ENCODE measurements at places on chromosomes 7 and 10.

- DNase-seq: no peak
Observed at GRCh38 chr7:99990460-99990852, 14.6 kb upstream of the AZGP1 start.

DNA sequence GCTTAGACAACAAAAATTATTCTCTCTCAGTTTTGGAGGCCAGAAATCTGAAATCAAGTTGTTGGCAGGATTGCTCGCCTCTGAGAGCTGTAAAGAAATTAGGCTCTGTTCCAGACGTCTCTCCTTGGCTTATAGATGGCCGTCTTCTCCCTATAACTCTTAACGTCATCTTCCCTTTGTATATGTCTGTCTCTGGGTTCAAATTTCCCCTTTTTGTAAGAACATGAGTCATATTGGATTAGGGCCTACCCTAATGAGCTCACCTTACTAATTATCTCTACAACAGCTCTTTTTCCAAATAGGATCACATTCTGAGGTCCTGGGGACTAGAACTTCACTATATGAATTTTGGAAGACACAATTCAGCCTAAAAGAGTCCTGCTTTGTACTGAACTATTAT, 22.4 kb downstream of the GALNTL5 start:
- no peak for DNase-seq

- no peak for DNase-seq
Observed at GRCh38 chr7:140214075-140214684, 37.4 kb upstream of the KDM7A start.

GRCh38 chr10:126674741-126675515, 4.4 kb upstream of the C10orf90 start:
- DNase-seq: no peak

- no peak for DNase-seq
Observed at GRCh38 chr10:114384181-114384580, 20.1 kb downstream of the AFAP1L2 start.

DNA sequence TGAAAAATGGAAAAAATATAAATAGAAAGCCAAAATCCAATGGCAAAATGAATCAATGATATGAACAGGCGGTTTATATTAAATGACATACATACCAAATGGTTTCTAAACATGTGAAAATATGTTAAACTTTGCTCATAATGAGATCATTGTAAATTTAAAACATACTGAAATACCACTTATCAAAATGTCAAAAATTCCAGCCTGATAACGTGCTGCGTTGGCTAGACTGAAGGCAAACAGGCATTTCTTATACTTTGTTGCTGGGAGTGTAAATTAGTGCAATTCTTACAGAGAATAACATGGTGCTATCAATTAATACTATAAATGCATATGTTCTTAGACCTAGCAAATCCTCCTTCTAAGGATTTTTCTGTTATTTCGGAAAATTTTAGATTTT, 225.8 kb upstream of the FAM3C start:
- DNase-seq: no peak

- no peak for DNase-seq
Observed at GRCh38 chr10:117631276-117632145, 89.0 kb downstream of the EMX2 start.

DNA sequence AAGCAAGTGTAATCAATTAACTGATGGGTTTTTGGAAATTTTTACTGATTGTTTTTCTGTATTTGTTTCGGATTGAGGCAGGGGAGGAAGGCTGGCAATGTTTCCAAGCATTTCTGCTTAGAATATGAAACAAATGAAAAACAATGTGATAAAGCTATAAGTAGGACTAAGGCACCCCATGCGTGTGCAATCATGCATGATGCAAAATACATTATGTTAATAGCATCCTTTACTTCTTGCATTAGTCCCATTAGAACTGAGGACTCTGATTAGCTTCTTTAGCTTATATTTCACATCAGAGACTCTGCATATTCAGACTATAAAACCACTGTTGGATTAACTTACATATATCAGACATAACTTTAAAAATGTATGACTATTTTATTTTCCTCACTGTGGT, 48.7 kb upstream of the AGMO start:
- no peak for DNase-seq

- DNase-seq: no peak
Observed at GRCh38 chr7:99095698-99096097, 48.2 kb downstream of the SMURF1 start.

DNA sequence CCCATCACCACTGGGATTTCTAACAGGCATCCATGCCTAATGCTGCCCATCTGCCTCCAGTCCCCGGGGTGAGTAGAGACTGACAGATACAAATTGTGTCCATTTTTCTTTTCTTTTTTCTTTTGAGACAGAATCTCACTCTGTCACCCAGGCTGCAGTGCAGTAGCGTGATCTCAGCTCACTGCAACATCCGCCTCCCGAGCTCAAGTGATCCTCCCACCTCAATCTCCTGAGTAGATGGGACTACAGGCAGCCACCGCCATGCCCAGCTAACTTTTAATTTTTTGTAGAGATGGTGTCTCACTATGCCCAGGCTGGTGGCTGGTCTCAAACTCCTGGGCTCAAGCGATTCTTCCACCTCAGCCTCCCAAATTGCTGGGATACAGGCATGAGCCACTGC, 7.6 kb upstream of the CPN1 start:
- DNase-seq: no peak

GRCh38 chr7:133386205-133386604, 133.3 kb downstream of the EXOC4 start:
- no peak for DNase-seq

- no peak for DNase-seq
Observed at GRCh38 chr7:106545275-106545674, 115.7 kb downstream of the CCDC71L start.

GRCh38 chr7:30423788-30424505, 54.6 kb downstream of the NOD1 start:
- DNase-seq: no peak

DNA sequence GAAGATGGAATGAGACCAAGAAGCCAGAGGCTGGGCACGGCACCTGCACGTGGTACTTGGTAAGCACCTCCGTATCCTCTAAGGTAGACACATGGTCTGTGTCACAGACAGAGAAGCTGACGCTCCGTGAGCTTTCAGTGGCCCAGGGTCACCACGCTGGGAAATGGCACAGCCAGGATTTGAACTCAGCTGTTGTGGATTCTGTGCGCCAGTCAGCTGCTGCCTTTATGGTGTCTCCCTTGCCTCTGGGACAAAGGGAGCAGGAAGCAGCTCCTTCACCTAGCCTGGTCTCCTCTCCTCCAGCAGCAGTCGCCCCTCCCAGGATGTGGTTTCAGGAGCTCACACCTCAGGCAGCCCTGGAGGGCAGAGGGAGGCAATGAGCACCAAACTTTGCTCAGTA, 110.8 kb downstream of the ARHGAP22 start:
- no peak for DNase-seq

DNA sequence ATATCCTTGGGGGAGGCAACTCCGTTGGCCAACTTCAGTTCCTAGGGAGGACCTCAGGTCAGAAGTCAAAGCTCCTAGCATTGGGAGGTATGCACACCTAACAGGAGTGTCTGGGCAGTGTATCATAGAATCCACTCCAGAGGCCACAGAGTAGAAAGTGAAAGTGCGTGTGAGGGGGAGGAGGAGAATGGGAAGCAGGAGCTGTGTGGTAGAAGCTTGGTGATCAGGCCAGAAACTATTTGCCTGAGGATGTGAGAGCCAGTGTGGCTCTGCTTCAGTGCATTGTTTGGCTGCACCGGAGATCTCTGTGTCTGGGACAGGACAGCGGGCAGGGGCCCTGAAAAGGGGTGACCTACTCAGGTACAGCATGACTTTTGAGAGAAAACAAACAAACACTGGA, 557.4 kb upstream of the VSTM2A start:
- DNase-seq: no peak

- DNase-seq: no peak
Observed at GRCh38 chr7:22669692-22670421, 57.1 kb upstream of the IL6 start.

- DNase-seq: no peak
Observed at GRCh38 chr7:24328050-24328449, 44.1 kb downstream of the NPY start.

DNA sequence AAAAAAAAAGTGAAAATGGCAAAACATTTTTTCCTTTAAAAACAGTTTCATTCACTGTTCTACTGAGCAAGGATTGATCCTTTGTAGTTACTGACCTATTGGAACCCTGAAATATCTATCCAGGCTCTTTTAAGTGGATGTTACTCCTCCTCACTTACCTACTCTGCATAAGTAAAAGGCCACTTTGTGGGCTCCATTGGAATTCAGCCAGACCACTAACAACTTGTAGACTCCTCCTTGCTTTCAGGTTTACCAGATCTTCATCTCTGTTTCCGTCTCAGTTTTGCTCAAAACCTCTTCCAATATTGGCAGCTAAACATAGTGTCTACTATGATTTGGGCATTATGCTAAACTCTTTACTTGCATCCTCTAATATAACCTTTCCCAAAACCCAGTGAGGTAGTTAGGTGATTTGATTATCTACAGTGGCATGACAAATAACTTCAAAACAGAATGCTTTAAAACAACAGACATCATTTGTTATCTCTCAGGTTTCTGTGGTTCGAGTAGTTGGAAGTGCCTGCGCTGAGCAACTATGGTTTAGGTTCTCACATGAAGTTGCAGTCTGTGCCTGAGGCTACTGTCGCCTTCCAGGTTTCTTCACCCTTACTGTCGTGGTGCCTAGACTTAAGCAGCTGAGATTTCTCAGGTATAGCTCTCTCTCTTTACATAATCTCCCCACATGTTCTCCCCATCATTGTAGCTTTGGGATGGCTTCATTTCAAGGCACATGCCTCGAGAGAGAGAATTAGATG, 698.2 kb downstream of the REEP3 start:
- DNase-seq: no peak

DNA sequence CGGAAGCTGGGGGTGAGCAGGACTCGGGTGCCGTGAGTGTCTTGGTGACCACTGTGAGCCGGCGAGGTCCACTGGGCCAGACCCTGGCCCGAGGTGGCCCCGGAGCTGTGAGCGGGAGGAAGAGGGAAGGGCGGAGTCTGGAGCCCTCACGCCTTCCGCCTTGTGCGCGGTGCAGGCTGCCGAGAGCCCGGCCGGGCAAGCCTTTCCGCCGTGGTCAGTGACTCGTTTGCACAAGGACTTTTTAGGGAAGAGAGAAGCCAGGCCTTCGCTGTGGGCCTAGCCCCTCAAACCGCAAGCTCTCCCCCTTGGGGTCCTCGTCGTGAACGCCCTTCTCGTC, 40.9 kb upstream of the ZNF32 start:
- DNase-seq: peak; percentile 73

GRCh38 chr10:87657371-87657770, 2.3 kb upstream of the PAPSS2 start:
- no peak for DNase-seq

- peak; percentile 4 for DNase-seq
Observed at GRCh38 chr7:80858141-80858903, 60.5 kb downstream of the SEMA3C start.

DNA sequence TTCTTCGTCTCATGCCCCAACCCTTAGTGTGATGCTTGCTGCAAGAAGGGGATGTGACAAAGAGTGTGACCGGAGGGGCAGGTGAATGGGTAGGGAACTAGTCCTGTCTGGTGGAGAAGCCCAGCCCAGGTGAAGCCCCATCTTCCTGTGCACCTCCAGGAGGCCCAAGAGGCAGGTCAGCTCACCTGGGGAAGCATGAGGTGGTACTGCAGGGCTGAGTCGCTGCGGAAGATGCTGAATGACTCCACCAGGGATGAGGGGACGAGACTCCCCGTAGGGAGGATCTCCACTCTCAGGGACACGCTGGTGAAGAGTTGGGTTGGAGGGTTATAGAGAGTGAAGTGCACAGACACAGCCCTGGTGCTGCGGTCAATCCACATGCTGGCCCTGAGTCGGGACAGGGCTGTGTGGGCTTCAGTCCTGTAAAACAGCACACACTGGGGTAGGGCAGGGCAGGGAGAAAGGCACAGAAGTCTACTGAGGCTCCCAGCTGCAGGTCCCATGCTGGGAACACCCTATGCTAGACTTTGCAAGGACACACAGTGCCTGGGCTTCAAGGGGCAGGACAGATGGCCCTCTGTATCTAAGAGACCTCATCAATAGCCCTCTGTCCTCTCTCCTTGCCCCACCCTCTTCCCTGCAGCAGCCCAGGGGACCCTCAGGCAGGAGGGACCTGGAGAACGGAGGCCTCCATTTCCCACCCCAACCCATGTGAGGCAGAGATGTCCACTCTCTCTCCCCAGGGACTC, 136.5 kb downstream of the PKD1L1 start:
- no peak for DNase-seq

- no peak for DNase-seq
Observed at GRCh38 chr7:117148971-117149370, 173.9 kb downstream of the WNT2 start.

GRCh38 chr10:3825244-3825643, 40.2 kb upstream of the KLF6 start:
- DNase-seq: no peak

GRCh38 chr10:13066527-13066926, 33.4 kb upstream of the OPTN start:
- no peak for DNase-seq

DNA sequence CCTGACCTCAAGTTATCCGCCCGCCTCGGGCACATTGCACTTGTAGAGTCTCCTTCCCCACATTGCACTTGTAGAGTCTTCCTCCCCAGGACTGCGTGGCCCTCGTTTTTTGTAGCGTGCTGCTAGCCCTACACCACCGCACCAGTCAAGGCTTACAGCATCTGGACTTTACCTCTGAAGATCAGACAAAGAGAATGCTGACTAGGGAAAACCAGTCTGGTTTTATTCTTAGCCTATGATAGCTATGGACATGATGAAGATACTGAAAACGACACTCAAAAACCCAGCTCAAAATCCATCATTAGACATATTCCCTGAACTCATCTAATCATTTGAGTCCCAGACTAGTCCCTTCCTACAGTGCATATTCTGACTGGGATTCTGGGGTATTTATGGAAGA, 71.9 kb upstream of the AKR1E2 start:
- DNase-seq: no peak

- DNase-seq: no peak
Observed at GRCh38 chr7:18262058-18262457, 233.5 kb upstream of the HDAC9 start.

Measured in GM13977 (cell line).